ENCODE measurements at places on chromosomes 4 and X.

- no peak for DNase-seq
These were observed 733 bp upstream of the NAA15 start for GRCh38 chr4:139300431-139301112.

DNA sequence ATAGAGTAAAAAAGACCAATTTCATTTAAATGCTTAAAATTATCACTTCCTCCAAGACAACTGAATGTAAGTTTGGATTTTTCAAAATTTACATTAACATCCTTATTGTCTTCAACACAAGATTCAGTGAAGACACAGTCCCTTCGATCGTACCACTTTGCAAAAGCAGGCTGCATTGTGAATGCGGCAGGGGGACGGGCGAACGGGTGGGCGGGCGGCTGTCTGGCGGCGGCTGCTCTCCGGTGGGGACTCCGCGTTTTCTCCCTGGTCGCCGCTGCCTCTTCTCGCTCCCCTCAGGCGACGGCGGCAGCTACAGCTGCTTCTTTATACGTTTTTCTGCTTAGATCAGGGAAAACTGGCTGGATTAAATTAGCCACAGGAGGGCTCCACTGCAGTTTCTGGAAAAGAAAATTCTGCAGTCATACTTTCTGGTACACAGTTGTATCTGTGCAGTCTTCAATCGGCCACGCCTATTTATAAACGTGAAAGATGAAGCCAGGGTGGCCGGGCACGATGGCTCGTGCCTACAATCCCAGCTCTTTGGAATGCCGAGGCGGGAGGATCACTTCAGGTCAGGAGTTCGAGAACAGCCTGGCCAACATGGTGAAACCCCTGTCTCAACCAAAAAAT, 33.9 kb upstream of the HPF1 start:
- peak; percentile 17 for DNase-seq

DNA sequence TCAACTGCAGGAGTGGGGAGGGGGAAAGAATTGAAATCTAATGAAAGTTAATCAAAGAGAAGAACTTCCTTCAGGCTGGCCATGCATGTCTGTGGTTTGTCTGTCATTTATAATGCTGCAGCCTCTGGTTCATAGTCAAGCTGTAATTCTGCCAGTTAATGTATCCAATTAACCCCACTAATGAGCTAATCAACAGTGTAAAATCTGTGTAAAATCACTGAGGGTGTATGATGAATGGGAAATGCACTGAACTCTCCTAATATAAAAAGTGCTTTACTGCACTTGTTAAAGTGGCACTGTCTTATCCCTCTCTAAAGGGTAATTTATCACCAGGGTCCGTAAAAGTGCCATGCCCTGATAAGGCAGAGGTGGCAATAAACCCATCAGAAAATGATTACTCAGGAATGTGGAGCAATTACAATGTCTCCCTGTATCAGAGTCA, 798.1 kb downstream of the PDHA2 start:
- no peak for DNase-seq

- no peak for DNase-seq
These were observed 250.4 kb downstream of the TMA16 start for GRCh38 chr4:163744861-163745260.

- DNase-seq, result no peak
These were observed 625.3 kb upstream of the PCDH7 start for GRCh38 chr4:30094887-30095286.

DNA sequence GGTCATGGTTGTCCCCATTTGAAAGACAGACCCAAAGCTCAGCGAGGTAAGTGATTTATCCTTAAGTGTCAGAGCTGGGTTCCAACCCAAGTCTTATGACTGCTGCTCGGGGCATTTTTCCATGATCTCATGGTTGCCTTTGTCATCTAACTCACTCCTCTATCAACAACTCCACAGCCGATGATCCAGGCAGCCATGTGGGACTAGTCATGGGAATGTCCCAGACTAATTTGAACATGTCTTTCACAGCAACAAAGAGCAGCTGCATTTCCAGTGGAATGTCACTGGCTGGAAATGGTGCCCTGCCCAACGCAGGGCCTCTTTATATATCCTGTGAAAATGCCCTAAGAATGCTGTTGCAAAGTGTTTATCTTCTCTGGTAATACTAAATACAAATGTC, 284.8 kb upstream of the PPARGC1A start:
- DNase-seq, result no peak

DNA sequence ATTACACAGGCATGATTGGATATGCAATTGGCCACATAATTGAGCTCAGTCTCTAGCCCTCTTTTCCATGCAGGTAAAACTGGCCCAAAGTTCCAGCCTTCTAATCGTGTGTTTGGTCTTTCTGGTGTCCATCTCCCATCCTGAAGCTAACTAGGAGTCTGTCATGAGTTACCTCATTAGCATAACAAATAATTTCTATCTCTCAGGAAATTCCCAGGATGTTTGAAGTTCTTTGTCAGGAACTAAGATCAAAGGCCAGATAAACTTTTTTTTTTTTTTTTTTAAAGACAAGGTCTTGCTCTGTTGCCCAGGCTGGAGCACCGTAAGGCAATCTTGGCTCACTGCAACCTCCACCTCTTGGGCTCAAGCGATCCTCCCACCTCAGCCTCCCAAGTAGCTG, 15.8 kb downstream of the ATXN3L start:
- DNase-seq, result no peak

DNA sequence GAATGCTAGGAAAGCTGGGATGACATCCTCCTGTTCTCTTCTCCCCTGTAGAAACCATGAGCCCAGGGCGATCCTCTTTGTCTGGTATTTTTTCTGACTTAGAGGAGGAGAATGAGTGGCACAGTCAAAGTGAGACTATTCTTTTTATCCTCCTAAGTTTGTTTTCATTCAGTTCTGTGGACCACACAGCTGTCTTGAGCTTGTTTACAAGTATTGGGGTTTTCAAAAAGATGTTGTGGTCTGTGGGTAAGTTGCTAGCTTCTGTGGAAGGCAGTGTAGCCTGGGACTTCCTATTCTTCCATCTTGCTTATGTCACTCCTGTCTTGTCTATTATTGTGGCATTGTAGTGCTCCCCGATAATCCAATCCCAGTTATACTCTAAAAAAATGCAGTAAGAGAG, 223.0 kb downstream of the PAPSS1 start:
- no peak for DNase-seq

DNA sequence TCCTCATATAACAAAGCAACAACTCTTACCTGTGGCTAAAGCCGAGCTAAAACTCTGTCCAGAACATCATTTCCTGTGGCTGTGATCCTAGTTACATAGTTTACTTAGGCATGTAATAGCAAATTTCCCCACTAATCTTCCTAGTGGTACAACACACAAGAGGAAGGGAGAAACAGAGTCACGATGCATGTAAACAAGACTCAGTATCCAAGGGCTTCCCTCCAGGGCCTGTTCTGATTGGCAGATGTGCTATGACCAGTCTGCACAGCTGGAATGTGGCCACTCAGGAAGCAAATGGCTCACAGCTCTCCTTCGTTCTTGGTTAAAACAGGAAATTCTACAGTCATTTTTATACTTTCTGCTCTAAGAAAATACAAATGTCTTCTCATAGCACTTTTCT, 49.2 kb upstream of the PRSS48 start:
- DNase-seq, result no peak

- no peak for DNase-seq
These were observed 216.0 kb downstream of the RAB28 start for GRCh38 chr4:13268165-13268564.

GRCh38 chr4:23959396-23960148, 69.7 kb upstream of the PPARGC1A start:
- DNase-seq, result no peak

- DNase-seq, result no peak
These were observed 238.8 kb downstream of the GRIA3 start for GRCh38 chrX:123422875-123423274.

GRCh38 chr4:107719207-107719921, 670 bp downstream of the PAPSS1 start:
- peak; percentile 51 for DNase-seq

- no peak for DNase-seq
These were observed 606.8 kb upstream of the KLHL4 start for GRCh38 chrX:86910602-86911311.

- DNase-seq, result no peak
These were observed 192.6 kb downstream of the PDGFC start for GRCh38 chr4:156779042-156779441.

DNA sequence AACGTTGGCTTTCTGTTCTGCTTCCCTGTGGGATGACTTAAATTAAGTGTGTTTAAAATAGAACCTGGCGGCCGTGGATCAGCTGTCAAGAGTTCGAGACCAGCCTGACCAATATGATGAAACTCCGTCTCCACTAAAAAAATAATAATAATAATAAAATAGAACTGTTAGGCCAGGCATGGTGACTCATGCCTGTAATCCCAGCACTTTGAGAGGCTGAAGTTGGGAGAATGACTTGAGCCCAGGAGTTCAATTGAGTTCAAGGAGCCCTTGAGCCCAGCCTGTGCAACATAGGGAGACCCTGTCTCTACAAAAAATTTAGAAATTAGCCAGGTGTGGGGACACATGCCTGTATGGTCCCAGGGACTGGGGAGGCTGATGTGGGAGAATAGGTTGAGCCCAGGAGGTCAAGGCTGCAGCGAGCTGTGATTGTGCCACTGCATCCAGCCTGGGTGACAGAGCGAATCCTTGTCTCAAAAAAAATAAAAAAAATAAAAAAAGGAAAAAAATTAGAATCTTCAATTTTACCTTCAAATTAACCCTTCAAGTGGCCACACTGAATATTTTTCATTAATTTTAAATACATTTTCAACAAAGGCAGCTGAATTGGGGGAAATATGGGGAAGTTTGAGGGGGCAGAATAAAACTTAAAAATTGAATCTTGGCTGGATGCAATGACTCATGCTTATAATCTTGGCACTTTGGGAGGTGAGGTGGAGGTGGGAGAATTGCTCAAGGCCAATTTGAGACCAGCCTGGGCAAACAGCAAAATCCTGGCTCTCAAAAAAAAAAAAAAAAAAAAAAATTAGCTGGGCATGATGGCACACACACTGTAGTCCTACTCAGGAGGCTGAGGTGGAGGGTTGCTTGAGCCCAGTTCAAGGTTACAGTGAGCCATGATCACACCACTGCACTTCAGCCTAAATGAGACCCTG, 31.8 kb upstream of the HSD17B13 start:
- DNase-seq, result no peak

DNA sequence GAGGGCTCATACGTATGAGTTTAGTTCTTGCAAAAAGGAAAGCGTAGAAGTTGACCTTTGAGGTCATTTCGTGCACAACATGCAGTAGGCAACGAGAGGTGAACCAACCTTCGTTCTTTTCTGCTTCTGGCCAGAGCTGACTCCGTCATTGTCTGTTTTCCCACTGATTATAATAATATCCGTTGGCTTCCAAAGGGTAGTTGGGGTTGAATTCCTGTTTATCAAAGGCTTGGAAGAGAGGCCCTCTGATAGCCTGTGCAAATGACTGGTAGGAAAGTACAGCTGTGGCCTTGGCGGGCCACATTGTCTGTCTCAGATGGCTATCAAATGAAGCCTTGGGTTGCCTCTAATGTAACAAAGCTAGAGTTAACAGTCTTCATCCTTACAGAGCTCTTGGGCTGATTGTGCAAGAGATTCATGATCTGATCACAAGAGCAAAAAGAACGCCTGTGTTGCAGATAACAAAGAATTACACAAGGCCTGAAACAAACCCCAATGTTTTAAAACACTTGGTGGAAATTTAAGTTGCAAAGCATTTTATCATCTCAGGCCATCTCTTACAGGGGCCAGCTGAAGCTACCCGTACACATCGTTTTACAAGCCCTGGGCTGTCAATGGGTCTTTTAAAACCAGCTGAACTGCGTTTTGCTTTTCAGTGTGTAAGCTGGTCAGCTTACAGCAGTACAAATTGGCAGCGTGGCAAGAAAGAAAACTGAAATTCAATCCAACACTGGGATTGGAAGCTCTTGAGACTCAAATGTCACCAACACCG, 46.1 kb upstream of the FAM9C start:
- no peak for DNase-seq

DNA sequence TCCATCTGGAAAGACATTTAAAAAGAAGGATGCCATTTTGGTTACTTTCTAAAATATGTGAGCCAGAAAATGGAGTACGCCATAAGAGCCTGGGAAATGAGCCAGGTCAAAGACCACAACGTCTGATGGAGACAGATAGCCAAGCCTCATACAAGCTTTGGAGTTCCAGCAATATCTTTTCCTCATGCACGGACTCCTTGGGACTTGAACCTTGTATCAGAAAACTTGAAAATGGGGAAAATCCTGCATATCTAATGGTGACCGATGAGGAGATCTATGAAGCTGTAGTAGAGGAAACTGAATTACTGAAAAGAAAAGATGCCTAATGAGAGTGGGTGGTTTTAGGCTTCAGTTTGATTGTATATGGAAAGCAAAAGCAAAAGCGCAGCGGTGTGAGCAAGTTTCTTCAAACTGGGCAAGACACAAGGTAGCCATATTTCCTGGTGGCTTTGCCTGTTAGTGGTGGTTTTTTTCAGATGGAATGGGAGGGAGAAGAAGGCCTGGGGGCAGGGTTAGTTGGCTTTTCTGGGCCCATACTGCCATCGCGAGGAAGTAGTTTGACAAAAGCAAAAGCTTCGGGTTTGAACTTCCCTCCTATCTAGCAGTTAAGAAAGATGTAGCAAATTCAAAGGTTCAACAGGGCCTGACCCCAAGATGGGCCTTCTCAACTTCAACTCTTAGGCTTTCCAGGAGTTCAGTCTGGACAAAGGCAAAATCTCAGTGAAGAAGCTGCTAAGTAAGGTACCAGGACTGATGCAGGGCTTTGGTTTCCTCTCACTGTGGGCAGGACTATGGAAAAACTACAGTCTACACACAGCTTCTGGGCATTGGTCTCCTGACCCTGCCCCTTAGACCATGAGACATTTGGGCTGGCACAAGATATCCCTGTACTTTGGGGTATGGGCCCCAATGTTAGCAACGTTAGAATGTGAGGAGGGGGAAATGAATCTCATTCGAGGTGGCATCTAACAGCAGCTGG, 210.0 kb upstream of the STK26 start:
- DNase-seq, result peak; percentile 47

DNA sequence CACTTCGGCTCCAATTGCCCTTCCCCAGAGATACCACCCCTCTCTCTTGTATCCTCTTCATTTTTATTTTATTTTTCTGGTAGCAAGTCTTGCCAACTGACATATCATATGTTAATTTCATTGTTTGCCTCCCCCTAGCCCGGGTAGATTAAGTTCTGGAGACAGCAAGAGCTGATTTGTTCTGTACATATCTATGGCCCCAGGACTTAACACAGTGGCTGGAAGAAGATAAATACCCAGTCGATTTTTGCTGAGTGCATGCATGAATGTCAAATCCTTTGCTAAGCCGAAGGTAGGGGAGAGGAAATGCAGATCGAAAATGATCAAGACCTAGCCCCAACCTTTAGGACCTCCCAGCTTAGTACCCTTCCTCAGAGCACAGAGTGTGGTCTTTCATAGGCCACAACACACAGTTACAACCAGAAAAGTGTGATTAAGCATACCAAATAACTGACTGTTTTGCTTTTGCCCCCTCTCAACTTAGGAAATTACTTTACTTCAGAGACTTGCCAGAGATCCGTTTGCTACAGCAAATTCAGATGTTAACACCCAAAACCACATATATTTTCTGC, 58.7 kb upstream of the KLF3 start:
- no peak for DNase-seq

GRCh38 chr4:82463221-82463620, 32.8 kb downstream of the ENOPH1 start:
- DNase-seq, result no peak
